ENCODE measurements at places on chromosomes 4 and X.
A peak's percentile ranks its signal among the peaks of the same experiment; 100 is the strongest.

GRCh38 chr4:176358083-176358469, 38.3 kb downstream of the SPCS3 start:
- no peak for DNase-seq

- peak; percentile 46 for DNase-seq
Observed at GRCh38 chr4:1511441-1512041, 105.3 kb upstream of the NKX1-1 start.

GRCh38 chr4:109910256-109910655, 2.4 kb upstream of the EGF start:
- DNase-seq: no peak

- DNase-seq: no peak
Observed at GRCh38 chr4:80077639-80078038, 4.6 kb upstream of the ANTXR2 start.

DNA sequence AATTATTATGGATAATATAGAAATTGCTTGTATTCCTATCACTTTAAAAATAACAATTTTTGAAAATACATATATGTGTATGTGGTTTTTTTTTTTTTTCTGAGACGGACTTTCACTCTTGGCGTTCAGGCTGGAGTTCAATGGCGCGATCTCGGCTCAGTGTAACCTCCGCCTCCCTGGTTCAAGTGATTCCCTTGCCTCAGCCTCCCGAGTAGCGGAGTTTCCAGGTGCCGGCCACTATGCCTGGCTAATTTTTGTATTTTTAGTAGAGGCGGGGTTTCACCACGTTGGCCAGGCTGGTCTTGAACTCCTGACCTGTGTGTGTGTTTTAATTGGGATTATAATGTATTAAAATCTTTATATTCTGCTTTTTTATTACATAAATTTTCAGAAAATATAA, 97.9 kb upstream of the NUDT6 start:
- no peak for DNase-seq

- DNase-seq: no peak
Observed at GRCh38 chr4:168097161-168097560, 4.8 kb downstream of the ANXA10 start.

DNA sequence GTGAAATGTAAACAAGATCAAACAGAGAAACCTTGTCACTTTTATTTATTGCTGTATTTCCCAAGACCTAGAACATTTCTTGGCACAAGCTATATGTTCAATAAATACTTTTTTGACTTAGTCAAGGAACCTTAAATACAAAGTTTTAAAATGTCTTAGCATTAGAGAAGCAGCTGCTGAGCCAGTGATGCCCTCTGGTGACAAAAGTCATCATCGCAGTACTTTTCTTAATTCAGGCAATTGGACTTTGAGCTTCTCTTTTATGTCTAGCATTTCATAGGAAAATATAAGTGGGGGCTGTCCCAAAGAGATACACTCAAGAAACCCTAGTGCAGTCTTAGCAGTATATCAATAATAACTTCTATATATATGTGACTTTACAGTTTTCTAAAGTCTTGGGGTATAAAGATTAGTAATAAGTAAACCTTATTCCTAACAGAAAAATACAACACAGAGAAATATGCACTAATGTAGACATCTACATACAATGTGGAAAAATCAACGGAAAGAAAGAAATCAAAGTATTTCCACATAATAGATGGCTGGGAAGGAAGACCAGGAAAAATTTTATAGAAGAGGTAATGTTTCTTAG, 118.4 kb downstream of the DTHD1 start:
- DNase-seq: no peak

- DNase-seq: no peak
Observed at GRCh38 chr4:25330335-25330734, 17.8 kb downstream of the ZCCHC4 start.

GRCh38 chr4:184470785-184471110, 3.6 kb downstream of the IRF2 start:
- no peak for DNase-seq

DNA sequence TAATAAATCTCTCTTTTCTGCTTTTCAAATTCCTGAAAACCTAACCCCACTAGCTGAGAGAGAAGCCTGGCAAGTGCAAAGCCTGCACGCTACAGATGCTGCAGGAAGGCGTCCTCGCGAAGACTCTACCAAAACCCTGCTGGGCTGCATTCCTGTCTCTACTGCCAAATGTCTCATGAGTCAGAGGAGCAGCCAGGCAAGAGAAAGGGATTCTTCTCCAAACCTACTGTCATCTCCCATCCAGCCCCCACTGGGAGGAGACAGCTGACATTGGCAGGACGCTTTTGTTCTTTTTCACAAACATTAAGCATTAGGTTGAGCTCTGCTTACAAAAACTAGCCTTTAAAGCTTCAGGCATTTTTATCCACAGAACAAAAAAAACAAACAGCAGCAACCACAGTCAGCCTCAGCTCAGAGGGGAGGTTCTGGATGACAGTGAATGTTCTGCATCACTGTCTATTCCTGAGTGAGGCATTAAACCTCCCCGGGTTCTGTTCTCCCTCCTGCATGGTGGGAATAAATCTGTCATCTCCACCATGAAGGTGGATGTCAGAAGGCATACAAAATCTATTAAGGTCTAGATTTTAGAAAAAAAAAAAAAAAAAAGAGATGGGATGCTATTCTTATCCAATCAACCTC, 18.0 kb downstream of the CRMP1 start:
- peak; percentile 87 for DNase-seq

GRCh38 chrX:7092543-7092942, 55.0 kb upstream of the STS start:
- DNase-seq: no peak

GRCh38 chr4:2284934-2285612, 23.2 kb upstream of the MXD4 start:
- no peak for DNase-seq

- no peak for DNase-seq
Observed at GRCh38 chr4:184968784-184969201, 49.5 kb upstream of the HELT start.

DNA sequence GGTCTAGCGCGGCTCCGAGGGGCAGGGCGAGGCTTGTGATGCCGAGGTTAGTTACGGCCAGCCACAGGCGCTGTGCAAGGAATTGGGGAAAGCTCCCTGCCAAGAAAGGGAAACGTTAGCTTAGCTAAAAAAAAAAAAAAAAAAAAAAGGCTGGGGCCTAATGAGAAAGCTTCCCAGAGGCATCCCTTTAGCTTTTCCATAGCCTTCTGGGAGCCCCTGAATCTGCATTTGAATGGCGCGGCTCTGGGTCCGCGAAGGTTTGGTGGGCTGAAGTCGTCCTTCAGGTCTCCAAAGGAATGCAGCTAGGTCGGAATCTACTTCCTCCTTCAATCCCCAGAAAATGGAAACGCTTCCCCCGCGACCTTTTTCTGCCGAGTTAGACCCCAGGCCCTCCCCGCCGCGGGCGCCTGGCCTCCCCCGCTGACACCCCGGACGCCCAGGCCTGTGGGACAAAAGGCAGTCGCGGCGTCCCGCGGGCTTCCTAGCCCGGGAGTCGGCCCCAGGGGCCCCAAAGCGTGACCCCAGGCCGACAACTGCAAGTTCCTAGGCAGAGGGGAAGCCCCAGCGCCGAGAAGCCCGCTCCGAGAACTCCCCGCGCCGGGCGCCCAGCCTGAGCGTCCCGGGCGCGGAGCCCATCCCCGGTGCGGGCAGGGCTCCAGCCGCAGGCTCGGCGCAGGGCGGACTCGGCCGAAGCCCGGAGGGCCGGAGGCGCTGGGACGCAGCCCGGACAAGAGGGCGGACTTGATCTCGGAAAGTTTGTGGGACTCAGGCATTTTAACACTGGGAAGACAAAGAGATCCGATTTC, 605 bp upstream of the FAT1 start:
- DNase-seq: no peak

DNA sequence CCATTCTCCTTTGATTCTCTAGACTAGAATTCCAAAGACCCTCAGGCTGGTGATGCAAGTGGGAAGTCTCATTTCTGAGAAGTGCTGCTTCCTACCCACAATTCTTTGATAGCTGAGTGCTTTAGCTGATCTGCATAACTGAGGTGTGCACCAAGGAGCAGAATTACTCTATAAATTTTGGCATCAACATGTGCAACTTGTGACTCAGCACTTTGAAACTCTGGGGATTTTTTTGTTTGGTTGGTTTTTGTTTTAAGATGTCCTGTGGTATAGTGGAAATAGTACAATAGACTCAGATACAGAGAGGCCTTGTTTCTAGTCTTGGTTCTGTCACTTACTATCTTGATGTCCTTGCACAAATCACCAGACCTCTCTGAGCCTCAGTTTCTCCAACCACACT, 148.4 kb downstream of the AR start:
- DNase-seq: no peak

DNA sequence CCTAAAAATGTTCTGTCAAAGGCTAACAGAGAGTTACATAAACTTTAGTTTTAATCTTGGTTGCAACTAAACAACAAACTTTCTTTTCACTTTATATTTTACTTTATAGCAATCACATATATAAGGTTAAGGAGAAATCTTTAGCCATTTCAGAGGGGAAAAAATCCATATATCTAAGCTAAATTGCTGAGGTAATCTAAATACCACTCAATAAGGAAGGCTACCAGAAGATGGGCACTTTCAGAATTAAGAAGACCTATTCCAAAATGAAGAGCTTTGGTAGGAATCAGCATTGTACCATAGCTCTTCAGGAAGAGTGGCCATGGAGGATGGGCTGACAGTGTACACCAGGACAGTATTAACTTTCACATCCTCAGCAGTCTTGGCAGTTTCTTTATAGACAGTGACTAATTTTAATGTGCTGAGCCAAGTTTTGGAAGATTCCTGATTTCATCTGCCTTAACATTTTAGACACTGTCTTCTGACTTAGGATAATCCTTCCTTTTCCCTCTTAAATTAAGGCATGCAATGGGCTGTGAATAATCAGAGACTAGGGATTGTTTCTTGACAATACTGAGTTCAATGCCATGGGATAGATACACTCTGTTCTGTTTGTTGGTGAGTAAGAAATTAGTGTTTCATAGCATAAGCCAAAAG, 7.1 kb downstream of the FAT4 start:
- no peak for DNase-seq

- no peak for DNase-seq
Observed at GRCh38 chr4:130545596-130545995, 1449.6 kb downstream of the C4orf33 start.

DNA sequence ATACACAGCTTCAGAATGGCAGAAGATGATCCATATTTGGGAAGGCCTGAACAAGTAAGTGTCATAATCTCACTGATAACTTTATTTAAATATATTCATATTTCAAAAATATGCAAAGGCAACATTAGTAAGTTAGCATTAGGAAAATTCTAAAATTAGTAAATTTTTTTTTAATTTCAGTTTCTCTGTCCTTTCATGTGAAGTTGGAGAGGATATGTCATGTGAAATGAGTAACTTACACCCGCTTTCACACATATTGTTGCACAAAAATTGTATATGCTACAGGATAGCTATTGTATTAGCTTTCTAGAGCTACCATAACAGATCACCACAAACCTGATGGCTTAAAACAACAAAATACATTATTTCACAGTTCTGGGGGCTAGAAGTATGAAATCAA, 24.3 kb downstream of the NFKB1 start:
- no peak for DNase-seq

GRCh38 chrX:15646031-15646430, 18.6 kb downstream of the CLTRN start:
- no peak for DNase-seq

DNA sequence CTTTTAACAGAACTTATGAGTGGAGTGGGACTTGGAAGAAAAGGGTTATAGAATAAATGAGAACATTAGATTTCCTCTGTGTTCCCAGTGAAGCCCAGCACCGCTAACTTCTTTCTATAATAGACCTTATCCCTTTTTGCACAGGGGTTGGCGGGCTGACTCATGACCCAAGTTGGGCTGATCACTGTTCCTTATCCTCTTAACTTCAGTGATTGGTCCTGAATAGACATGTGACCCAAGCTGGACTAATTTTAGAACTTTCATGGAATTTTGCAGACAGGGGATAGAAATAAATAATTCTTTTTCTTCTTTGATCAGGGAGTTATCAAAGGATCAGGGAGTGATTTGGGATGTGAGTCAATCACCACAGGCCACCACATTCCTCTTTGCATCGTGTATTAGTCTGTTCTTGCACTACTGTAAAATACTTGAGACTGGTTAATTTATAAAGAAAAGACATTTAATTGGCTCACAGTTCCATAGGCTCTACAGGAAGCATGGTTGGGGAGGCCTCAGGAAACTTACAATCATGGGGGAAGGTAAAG, 75.9 kb downstream of the UCHL1 start:
- DNase-seq: no peak

DNA sequence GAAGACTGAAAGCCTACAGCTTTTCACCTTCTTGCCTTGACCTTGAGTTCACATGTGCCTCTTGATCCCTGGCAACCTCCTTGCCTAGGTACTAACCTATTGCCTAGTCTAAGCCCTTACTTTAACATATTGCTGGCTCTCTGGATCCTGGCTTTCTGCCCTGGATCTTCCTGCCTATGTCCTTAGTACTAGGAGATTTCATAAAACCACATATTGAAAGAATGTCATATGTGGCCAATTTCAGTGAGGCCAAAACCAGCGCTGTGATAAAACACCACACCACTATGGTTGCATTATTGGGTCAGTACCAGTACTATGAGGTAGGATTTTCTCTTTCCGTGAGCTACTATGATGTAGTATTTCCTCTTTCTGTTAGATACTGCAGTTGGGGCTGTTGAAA, 80.4 kb downstream of the CT47B1 start:
- no peak for DNase-seq

- DNase-seq: no peak
Observed at GRCh38 chr4:119932277-119932676, 134.4 kb downstream of the MAD2L1 start.

DNA sequence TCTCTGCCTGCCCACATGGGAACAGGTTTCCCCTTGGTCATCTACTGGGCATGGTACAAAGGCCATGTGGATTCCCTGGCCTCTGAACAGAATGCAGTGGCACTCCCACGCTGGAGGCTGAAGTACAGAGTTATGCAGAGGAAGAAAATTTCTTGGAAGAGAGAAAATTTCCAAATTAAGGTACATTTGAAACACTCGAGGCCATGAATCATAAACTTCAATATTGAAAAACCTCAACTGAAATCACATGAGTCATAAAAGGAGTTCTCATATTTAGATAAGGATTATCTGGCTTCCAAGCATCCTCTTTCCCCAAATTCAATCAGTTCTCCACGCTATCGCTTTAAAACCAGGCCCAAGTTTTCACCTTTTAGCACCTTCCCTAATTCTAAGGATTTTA, 28.1 kb upstream of the TXK start:
- DNase-seq: no peak

DNA sequence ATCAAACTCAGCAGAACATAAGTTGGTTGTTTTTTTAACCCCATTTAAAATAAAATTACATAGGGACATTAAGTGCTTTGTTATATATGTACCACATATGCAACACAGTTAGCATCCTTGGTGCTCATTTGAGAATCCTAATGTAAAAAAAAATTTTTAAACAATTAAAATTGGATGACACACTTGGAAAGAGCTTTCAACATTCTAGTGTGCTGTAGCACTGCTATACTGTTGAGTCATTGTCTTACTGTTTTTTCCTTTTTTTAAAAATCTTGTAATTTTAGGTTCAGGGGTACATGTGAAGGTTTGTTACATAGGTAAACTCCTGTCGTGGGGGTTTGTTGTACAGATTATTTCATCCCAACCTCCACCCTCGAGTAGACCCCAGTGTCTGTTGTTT, 12.8 kb downstream of the THAP9 start:
- no peak for DNase-seq

Data from posterior cingulate gyrus (tissue), 11 donors.